ENCODE measurements at places on chromosomes 7 and 10.

- DNase-seq: no peak
Measured at GRCh38 chr10:118501171-118501570, 94.3 kb downstream of the PRLHR start.

GRCh38 chr7:11228515-11228914 is 254.8 kb downstream of the PHF14 start:
- no peak for DNase-seq

- no peak for DNase-seq
Measured at GRCh38 chr7:112529521-112529920, 48.7 kb downstream of the LSMEM1 start.

GRCh38 chr10:100653238-100653956 is 92.0 kb upstream of the PAX2 start:
- DNase-seq: no peak

- DNase-seq: no peak
Measured at GRCh38 chr7:40808378-40808942, 673.7 kb downstream of the SUGCT start.

GRCh38 chr10:51343391-51343790 is 269.1 kb downstream of the PRKG1 start:
- no peak for DNase-seq

DNA sequence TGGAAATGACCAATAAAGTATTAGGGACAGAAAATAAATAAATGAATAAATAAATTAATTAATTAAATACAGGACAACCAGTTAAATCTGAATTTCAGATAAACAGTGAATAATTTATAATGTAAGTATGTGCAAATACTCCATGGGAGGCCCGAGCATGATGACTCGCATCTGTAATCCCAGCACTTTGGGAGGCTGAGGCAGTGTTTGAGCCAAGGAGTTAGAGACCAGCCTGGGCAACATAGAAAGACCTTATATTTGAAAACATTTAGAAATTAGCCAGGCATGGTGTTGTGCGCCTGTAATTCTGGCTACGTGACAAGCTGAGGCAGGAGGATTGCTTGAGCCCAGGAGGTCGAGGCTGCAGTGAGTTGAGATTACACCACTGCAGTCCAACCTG is 123.7 kb downstream of the CUL2 start:
- no peak for DNase-seq

DNA sequence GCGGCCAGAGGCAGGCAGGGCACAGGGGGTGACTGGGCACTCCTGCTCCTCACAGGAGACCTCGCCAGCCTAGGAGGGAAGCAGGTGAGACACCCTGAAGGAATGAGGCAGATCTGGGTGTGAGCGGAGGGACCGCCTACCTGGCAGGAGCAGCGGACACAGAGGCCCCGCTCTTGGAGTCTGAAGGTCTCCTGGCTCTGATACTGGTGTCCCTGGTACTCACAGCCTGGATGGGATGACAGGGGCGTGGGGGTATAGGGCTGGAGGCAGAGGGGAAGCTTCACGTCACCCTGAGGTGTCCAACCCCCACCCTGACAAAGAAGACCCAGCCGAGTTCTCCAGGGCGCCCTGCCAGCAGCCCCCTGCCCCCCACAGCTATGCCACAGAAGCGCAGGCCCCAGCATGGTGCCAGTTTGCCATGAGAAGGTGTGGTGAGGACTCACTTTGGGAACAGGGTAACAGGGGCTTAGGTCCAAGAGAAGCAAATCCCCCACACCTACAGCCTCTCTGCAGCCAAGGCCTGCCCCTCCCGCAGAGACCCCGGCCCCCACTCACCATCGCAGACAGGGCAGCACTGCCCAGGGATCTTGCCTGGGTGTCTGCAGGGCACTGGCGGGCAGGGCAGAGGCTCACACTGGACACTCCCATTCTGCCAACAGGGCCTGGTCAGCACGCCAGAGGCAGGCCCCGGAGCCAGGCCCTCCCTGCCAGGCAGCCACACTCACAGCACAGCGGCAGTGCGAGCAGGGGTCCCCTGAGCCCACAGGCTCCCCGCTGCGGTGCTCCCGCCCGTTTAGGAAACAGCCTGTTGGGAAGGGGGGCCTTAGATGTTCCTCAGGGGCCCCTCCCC is 17.0 kb downstream of the KCP start:
- DNase-seq: no peak

GRCh38 chr7:128781126-128781525 is 5.5 kb upstream of the OPN1SW start:
- DNase-seq: no peak

GRCh38 chr10:28905371-28905770 is 228.1 kb downstream of the BAMBI start:
- DNase-seq: no peak

- DNase-seq: no peak
Measured at GRCh38 chr7:6392712-6393666, 54.8 kb downstream of the DAGLB start.

Data from T-helper 2 cell (primary cell).